ENCODE measurements at places on chromosomes 6 and 20. TPM values are rescaled to one million over a fixed set of nuclear protein-coding genes. Genes with fewer than 3 reads are reported as not detected.

MYT1 gene
- total RNA-seq, result 0.99 TPM

DNA sequence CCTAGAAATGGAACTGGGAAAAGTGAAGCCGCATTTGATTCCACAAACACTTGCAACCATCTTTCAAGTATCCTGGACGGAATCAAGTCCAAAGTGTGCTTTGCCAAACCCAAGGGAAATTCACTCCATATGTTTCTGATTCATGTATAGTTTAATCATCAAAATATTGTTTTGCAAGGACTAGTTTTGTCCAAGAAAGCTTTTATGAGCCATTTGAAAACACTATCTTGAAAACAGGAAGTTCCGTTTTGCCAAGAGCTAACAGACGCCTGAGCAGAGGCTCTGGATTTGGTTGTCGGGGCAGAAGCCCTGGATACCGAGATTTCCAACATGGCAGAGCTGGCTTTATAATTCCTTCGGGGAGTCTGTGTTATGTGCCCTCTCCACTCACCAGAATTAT lies 251.1 kb downstream of the PHACTR1 start:
- DNase-seq, result no peak

- no peak for DNase-seq
Observed at GRCh38 chr6:100962466-100962865, 81.3 kb upstream of the ASCC3 start.

DNA sequence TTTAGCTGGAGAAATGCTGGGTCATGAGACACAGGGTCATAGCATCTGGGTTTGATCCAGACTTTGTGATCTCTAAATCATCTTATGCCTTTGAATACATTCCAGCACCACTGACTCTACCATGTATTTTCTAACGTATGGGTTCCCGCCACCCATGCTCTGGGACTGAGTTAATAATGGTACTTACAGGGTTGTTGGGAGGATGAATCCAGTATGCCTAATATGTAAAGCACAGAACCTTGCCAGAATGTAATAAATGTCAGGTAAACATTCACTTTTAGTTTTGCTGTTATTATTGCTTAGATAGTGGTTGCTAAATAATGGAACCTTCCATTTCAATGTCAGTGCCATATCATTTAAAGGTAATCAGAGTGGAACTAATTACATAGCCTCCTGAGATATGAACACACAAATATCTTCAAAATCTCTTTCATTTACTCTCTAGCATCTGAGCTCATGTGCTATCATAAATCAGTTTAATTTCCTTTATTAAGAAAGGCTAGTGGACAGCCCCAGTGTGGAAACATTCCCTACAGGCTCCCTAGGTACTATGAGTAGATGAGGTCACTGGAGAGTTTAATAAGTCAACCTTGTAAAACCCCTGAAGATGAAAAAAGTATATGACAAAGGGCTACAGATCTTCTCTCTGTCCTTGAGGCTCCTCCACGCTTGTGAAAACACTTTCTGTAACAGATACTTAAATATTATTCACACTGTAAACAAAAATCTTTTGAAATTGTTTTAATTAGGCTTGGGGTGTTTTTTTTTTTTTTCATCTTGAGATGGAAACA lies 226.6 kb downstream of the ALDH8A1 start:
- DNase-seq, result no peak

DLK2 gene
- not detected for total RNA-seq

DNA sequence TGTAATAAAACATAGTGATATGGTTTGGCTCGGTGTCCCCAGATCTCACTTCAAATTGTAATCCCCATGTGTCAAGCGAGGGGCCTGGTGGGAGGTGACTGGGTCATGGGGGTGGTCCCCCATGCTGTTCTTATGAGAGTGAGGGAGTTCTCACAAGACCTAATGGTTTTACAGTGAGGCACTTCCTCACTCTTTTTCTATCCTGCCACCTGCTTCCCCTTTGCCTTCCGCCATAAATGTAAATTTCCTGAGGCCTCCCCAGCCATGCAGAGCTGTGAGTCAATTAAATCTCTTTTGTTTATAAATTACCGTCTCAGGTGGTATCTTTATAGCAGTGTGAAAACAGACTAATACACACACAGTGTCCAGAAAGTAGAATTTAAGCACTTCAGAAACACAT lies 78.5 kb downstream of the REPS1 start:
- no peak for DNase-seq

DNA sequence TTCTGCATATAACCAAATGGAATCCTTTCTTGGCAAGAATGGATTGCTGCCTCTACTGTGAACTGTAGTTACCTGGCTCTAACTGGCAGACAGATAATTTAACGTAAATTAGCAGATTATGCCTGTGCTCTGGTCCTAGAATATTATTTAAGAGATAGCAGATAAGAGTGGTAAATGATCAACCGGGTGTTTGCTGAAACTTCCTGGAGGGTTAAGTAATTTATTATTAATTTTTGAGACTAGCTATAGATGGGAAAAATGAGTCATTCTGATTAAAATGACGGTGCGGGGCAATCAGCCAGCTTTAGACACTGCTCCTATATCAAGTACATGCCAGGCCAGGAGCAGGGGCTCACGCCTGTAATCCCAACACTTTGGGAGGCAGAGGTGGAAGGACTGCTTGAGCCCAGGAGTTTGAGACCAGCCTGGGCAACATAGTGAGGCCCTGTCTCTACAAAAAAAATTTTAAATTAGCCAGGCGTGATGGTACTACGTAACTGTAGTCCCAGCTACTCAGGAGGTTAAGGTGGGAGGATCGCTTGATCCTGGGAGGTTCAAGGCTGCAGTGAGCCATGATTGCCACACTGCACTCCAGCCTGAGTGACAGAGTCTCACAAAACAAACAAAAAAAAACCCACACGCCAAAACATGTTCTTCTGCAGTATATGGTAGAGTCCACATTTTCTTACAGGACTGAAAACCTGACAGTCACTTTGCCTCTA lies 22.6 kb downstream of the B4GALT5 start:
- DNase-seq, result peak; percentile 78

GRCh38 chr20:44426879-44427790 lies 48.5 kb upstream of the TTPAL start:
- DNase-seq, result no peak

- peak; percentile 31 for DNase-seq
Observed at GRCh38 chr6:106417572-106418147, 57.1 kb downstream of the CRYBG1 start.

DSP gene
- 127 TPM for total RNA-seq

- no peak for DNase-seq
Observed at GRCh38 chr20:24693466-24694156, 224.2 kb downstream of the SYNDIG1 start.

PDYN gene
- not detected for total RNA-seq

- DNase-seq, result no peak
Observed at GRCh38 chr20:50280851-50281655, 90.4 kb downstream of the CEBPB start.

MRPS18B gene
- 35.5 TPM for total RNA-seq

GRCh38 chr6:54085047-54085446 lies 26.2 kb upstream of the MLIP start:
- DNase-seq, result no peak

DNA sequence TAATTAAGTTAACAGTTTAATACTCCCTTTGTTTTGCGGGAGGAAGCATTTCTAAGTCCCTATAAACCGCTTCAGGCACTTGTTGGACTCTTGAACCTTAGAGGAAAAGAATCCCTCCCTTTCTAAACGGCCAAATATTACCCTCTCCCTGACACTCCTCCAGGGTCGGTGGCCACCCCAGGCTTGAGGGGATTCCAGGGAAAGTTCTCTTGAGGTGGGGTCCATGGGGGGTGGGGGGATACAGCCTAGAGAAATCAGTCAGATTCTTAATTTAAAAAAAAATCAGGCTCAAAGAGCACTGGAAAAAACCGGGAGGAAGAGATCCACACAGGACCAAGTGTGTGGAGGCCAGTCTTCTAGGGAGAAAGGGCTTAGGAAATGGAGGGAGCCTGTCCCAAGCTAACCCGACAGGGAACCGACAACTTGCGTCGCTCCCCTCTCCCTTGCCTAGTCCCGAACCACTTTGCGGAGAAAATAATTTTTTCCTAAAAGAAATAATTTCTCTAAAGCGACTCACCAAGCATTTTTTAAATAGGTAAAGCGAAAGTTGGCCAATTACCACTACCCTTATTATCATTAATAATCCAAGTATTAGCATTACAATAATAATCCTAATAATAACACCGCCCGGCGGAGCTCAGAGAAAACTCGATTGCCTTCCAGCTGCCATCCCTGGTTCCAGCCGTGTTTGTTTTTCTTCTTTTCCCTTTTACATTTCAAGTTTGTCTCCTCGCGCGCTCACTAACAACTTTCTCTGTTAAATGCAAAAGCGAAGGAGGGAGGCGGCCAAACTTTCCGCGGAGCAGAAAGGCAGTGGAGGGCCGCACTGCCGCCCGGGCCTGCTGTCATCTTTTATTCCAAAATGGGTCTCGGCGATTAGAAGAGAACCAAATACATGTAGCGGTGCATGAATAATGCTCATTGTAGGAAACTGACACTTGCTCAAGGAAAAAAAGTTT lies 4.8 kb downstream of the NR2E1 start:
- DNase-seq, result no peak

DNA sequence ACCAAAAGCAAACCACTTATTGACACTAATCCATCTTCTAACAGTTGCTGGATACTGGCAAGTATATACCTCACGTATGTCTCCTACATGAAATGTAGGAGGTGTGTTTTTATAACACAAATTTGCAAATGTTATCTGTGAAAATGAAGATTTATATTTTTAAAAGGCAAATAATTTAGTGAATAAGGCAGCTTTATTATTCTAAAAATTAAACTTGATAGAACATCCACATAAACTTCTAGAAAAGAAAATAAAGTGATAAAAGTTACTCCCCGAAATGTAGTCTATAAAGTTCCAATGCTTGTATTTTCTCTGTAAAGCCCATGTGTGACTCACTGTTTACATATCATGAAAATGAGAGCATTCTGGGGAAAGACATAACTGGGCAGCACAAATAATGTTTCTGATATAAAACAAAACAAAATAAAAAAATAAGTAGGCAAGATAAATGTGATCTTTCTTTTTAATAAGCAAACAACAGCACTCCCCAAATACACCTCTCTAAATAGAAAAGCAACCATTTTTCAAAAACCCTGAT lies 84.4 kb downstream of the MAP7 start:
- no peak for DNase-seq

DNA sequence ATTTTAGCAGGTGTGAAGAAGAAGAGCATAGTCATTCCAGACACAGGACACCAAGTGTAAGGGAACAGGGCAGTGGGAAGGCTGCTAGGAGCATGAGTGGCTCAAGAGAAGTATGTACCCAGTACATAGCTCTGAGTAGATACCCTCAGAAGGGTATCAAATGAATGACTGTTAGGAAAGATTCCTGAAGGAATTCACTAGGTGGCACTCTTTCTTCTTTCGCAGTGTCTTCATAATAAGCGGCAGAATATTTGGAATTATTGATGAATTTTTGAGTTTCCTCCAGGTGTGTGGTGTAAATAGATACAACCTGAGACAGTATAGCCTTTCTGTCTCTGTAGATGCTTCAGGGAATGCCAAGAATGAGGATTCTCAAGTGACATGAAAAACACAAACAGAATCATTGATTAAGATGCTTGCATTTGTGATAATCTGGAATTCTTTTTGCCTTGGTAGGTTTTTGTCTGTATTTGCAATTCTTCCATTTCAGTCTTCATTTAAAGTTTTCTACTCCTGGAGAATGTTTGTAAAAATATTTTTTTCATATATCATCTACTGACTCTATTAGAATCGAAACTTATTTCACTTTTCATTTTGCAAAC lies 264.3 kb upstream of the RIMS1 start:
- DNase-seq, result no peak

NEU1 gene
- 30.6 TPM for total RNA-seq

GRCh38 chr6:140736231-140736630 lies 1361.8 kb upstream of the CITED2 start:
- no peak for DNase-seq

RAET1L gene
- total RNA-seq, result not detected

DNA sequence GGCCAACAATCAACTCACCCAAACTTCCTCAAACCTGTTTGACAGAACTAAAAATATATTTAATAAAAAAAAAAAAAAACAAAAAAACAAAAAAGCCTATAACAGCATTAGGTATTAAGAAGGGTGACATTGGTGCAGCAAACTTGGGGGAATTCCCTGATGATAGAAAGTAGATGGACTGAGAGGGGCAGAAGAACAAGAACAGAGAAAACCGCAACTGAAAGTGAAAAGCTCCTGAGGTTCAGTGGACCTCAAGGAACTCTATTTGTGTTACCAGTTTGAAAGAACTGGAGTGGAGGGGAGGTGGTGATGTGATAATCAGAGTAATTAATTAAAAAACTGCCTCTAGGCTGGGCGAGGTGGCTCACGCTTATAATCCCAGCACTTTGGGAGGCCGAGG lies 53.8 kb downstream of the MACROD2 start:
- no peak for DNase-seq

IDH3B gene
- total RNA-seq, result 77.1 TPM

DNA sequence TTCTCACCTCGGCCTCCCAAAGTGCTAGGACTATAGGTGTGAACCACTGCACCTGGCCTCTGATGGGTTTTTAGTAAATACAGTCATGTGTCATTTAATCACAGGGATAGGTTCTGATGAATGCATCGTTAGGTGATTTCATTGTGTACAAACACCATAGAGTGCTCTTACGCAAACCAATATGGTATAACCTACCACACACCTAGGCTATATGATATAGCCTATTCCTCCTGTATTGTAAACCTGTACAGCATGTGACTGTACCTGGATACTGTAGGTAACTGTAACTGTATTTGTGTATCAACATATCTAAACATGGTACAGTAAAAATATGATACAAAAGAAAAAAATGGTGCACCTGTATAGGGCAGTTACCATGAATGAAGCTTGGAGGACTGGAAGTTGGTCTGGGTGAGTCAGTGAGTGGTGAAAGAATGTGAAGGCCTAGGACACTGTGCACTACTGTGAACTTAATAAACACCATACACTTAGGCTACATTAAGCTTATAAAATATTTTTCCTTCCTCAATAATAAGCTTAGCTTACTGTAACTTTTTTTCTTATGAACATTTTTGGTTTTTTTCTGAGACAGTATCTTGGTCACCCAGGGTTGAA lies 10.0 kb downstream of the BICRAL start:
- no peak for DNase-seq

AKIRIN2 gene
- total RNA-seq, result 16.2 TPM

DNA sequence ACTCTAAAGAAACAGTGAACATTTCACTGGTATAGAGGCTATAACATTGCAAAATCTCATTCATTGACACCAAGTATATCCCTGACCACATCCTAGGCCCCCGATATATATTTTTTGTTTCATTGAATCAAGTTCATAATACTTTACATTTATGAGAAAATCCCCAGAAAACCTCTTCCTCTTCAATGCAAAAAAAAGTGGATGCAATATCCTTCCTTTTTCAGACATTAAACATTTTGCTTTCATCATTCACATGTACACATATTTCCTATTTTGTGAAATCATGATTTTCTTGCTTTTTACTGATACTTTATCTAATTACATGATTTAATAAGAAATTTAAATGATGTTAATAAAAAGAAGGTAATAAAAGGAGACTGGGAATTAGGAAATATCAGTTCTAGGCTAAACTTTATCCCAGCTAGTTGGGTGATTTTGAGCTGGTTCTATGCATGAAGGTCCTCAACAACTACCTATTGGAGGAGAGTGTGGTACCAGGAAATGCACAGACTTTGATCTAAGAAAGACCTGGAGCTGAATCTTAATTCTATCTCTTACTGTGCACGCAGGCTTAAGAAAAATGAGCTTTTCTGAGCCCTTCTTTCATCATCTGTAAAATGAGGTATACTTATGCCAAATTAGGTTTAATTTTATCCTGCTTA lies 4.9 kb downstream of the SYNE1 start:
- DNase-seq, result no peak

GRCh38 chr6:81909162-81909561 lies 156.7 kb upstream of the TENT5A start:
- no peak for DNase-seq
